Urothelium cell line (cell line): ENCODE measurements at places on chromosomes 2 and 18.

- DNase-seq: no peak
These were observed 2.1 kb downstream of the TFCP2L1 start for GRCh38 chr2:121282800-121283385.

GRCh38 chr2:112163541-112163981 lies 25.4 kb downstream of the FBLN7 start:
- no peak for DNase-seq

DNA sequence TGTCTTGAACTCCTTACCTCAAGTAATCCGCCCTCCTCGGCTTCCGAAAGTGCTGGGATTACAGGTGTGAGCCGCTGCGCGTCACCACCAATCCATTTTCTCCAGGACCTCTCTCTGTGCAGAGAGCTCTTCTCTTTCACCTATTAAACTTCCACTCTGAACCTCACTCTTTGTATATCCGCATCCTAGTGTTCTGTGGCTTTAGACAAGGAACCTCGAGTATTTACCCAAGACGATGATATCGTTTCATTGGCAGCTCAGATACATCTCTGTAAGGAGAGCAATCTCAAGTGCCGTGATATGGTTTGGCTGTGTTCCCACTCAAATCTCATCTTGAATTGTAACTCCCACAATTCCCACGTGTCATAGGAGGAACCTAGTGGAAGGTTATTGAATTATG lies 15.1 kb upstream of the WDR33 start:
- no peak for DNase-seq

DNA sequence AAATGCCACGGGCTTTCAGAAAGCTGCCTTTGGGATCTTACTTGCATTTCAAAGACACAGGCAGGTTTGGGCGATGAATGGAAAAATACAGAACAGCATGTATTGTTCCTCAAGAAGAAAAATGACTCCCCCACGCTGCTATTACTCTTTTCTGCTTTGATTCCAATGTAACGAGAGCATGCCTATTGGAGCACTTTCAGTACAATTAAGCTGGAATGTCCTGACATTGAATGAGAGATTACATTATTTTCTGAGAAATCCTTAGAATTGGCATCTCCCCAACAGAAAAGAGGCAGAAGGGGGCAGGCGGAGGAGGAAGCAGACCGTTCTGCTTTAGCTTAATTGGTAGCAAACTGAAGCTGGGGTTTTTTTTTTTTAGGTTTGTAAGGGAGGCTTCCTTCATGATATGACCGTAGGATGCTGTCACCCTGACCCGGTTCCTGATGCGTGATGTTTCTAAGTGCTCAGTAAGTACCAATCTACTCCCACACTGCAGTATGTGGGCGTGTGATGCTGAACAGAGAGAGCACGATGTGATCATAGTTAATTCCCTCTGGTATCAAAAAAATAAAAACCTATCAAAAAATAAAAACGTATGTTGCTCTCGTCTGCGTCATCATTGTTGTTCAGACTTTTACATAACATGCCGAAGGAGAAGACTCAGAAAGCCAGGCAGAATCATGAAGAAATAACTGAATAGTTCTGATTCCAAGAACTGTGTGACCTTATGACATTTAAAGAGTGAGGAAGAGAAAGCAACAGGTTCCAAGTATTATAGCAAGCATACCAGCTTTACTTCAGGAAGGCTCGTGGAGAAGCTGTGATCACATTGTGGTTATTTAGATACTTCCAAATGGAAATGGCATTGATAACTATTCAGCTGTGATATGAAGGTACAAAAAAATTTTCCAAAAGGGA lies 40.5 kb downstream of the LONRF2 start:
- DNase-seq: no peak

DNA sequence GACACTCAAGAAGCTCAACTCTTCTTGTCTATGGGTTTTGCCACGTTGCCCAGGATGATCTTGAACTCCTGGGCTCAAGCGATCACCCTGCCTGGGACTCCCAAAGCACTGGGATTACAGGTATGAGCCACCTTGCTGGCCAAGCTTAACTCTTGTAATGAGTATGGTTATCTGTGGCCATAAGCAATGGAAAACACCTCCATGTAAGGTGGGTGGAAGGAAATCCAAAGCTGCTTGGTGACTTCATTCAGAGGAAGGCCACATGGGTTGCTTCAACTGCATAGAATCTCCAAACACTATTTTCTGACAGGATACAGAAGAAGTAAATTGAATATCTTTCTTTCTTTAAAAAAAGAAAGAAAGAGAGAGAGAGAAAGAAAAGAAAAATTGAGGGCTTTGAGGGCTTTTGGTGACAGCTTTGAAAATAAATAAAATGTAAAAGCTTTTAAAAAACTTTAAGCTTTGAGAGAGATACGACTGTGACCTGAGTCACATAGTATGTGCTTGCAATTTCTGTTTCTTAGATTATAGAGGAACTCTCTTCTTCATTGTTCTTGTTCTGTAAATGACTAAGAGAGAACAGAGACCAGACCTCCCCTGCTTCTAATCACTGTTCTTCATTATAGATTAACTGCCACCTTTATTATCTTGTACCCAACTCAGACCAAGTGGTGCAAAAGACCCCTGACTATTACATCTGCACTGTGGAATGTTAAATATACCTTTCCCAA lies 123.1 kb upstream of the NDUFV2 start:
- no peak for DNase-seq

DNA sequence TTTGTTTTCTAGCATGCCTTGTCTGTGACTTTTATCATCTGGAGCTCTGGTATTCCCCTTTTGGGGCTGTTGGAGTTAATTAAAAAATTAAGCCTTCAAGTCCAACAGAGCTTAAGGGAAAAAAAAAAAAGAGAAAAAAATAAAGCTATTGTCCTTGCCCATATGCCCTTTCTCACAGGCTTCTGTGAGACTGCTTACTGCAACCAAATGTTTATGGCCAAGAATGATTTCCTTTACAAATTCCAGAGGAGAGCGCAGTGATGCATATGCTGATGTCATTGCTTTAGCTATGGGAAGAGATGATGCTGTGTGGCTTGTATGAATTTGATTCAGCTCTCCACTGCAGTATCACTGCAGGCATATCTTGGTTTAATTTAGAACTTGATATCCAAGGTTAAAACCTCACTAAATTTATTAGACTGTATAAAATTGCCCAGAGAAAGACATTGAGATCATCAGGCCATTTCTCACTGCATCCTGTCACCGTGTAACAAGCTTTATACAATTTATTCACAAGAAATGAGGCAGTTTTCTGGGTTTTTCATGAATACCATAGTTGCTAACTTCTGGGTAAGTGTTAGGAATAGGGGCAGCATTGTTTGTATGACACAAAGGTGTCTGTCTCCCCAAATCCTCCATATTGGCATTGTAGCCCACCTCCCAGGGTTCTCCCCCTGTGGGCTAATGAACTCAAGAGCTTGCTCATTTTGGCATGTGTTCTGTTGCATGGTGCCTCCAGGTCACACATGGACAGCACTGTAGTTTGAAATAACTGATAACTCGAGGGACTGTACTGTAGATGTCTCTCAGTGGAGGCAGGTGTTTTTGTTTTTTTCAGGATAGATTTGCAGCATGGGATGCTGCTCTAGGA lies 85.0 kb downstream of the TANC1 start:
- no peak for DNase-seq

DNA sequence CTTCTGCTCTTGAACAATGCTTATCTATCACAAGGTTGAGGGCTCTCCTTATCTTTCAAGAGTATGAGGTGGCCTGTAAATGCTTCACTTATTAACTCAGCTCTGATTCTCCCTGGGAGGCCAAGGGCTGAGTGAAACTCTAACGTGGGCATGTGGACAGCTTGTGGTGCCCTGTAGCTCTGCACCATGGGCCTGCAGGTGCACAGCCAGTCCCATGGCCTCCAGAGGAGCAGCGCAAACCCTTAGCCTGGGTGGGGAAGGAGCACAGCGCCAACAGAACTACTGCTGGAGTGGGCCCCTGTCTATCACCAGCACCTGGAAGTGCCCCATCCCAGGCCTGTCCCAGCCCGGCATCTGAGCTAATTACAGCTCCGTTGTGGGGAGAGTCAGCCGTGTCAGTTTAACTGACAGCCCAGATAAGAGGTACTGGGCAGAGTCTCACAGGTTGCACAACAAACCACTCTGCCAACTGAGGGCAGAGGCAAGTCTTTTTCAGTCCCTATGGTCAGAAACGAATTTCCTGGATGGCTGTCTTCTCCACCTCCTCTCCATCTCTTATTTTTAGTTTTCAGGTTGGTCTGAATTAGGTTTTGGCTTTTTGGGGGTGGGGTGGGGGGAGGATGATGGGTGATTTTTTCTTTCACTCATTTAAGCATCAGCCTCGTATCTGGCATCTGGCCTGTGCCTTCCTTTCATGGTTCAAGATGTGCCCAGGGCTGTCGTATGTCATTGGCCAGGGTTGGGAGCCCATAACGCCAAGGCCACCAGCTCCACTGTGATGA lies 219.5 kb downstream of the BCL2 start:
- no peak for DNase-seq

- peak; percentile 99 for DNase-seq
These were observed 17.2 kb upstream of the C2orf74 start for GRCh38 chr2:61144697-61145268.

DNA sequence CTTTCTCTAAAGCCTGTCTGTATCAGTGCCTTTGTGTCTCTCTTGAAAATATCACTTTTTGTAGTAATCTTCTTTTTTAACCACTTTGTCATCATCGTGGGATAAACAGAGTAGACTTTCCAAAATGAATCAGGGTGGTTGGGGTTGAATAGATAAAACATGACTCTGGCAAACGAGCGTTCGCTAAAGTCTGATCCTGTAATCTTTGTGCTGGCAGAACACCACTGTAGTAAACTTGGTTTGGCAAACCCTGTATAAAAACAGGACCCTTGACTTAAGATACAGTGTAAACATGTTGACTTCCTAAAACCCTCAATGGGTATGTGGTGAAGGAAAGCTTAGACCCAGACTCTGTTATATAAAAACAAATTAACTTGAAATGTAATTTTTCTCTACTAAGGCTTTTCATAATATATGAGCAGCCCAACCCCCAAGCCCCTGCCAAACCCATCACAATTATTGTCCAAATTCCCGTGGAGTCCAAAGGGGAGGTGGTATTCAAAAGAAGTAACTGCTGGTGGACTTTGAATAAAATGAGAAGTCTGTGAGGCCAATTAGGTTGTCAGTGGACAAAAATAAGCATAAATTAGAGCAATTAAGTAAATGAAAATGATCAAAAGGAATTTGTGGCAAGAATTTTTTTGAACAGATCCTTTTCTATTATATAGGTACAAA lies 52.2 kb downstream of the COLEC12 start:
- no peak for DNase-seq

GRCh38 chr18:54958704-54959625 lies at the start of gene CCDC68:
Gene CCDC68, minus strand, starts transcription at chr18:54959461. Its CDS starts 16,670 bp downstream, at chr18:54942791.
- no peak for DNase-seq

GRCh38 chr2:96345438-96345837 lies 9.9 kb downstream of the NCAPH start:
- DNase-seq: no peak

DNA sequence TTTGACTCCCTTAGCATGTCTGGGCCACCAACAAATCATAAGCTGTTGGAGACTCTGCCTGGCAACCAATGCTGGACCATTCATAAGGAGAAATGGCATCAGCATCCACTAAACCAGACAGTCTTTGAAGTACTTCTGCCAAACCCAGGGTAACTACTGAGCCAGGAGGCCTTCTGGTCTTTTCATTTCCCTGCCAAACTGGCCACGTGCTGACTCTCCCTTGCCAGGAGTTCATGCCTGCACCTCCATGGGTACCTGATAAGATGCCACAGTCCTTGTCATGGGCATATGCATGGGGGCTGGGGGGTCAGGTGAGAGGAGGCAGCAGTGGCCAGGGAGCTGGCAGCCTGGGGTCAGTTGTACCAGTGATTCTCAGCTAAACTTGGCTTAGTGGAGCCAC lies 34.2 kb upstream of the DAPL1 start:
- no peak for DNase-seq

DNA sequence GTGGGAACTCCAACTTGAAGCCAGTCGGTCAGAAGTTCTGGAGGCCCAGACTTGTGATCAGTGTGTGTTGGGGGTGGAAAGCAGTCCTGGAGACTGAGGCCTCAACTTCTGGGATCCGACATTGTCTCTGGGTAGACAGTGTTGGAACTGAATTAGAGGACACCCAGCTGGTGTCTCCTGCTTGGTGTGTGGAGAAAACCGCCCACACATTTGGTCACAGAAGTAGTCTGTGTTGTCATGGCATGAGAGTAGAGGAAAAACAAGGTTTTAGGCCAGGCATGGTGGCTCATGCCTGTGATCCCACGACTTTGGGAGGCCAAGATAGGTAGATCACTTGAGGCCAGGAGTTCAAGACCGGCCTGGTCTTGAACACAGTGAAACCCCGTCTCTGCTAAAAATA lies 51.5 kb downstream of the PUM2 start:
- DNase-seq: no peak

DNA sequence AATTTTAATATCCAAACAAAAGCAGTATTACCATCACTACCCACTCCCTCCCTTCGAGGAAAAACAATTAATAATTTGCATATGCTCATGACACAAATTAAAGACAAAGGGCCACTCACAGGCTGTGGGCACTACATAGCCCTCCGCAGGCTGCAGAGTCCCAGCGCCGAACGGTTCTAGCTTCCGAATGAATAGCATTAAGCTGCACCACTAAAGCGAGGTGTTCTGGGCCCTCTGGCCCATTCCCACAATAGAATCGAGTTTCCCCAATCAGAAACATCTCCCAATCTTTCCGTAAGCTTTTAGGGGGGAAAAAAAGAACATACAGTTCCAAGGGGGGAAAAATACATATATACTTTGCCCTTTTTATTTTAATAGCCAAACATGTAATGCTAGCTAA lies 14.5 kb upstream of the SIX3 start:
- no peak for DNase-seq

GRCh38 chr18:37538526-37539205 lies 26.9 kb downstream of the CELF4 start:
- DNase-seq: no peak

- no peak for DNase-seq
These were observed 242.5 kb downstream of the AFF3 start for GRCh38 chr2:99899882-99900281.

- no peak for DNase-seq
These were observed 218.4 kb upstream of the FN1 start for GRCh38 chr2:215654148-215654819.

- no peak for DNase-seq
These were observed 16.7 kb downstream of the SS18 start for GRCh38 chr18:26073758-26074157.

GRCh38 chr2:70356941-70357683 lies 55.2 kb upstream of the FAM136A start:
- peak; percentile 48 for DNase-seq

GRCh38 chr18:11517704-11518103 lies 91.7 kb upstream of the SLC35G4 start:
- DNase-seq: no peak

- DNase-seq: no peak
These were observed 597.5 kb downstream of the SLC4A3 start for GRCh38 chr2:220224691-220225543.

- DNase-seq: peak; percentile 86
These were observed 108.7 kb downstream of the MAP3K20 start for GRCh38 chr2:173184031-173185004.
